ENCODE measurements at places on chromosomes 3 and 15.

- no peak for DNase-seq
Measured at GRCh38 chr3:18988614-18989229, 159.6 kb upstream of the KCNH8 start.

DNA sequence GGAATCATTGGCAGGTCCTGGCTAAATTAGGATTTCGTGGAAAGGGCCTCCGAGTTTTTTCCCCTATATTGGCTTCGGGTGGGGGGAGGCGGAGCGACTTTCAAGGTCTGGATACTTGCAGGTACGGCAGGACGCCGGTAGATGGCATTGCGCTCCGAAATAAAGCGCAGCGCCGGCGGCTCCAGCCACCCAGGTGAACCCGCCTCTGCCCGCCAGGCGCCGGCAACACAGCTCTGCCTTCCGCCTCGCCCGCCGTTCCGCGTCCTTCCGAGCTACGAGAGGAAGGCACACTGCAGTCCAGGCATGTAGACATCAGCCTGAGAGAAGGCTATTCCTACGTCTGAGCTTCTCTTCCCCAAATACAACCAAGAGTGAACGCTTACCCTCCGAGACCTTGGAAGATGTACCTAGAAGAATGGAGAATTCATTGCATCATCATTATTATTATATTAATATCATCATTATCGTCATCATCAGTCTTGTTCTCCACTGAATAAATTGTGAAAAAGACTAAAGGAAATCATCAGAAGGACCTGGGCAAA, 514.1 kb downstream of the MECOM start:
- DNase-seq = peak; percentile 76

DNA sequence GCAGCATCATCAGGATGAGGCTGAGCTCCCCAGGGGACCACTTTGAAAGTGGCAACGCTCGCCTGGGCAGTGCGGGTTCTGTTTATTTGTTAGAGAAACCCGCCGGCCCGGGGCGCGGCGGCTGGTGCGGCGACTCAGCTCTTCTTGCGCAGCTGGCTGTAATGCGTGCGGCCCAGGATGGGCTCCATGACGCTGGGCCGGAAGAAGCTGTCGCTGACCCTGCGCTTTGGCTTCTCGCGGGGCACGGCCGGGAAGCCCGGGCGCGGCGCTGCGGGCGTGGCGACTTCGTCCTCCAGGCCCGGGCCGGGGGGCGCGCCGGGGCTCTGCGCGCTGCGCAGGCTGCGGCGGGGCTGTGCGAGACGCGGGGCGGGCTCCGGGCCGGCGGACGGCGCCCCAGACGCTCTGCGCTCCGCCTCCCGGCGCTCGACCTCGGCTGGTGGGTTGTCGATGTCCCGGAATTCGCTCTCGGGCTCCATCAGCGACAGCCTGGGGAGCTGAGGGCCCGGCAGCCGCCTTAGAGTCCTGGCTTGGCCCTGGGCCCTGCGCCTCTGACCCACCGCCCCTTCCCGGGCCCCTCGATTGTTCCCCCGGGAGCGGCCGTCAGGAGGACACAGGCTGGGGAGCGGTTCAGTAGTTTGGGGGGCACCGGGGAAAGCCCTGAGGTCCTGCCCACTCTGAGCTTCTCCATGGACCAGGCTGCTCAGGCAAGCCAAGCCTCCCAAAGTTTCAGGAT, 10.3 kb upstream of the KIF7 start:
- no peak for DNase-seq

DNA sequence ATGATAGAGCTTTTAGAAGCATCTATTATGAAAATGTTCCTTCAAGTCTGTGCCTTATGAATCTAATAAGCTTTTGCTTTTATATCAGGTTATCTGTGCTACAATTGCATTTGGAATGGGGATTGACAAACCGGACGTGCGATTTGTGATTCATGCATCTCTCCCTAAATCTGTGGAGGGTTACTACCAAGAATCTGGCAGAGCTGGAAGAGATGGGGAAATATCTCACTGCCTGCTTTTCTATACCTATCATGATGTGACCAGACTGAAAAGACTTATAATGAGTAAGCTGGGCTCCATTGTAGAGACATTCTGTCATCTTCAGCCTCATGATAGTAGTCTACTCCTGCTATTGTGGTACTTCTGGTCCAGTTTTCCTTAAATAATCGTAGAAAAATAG, 73.4 kb downstream of the BLM start:
- no peak for DNase-seq

GRCh38 chr15:86267892-86268291, 188.2 kb downstream of the AGBL1 start:
- no peak for DNase-seq

DNA sequence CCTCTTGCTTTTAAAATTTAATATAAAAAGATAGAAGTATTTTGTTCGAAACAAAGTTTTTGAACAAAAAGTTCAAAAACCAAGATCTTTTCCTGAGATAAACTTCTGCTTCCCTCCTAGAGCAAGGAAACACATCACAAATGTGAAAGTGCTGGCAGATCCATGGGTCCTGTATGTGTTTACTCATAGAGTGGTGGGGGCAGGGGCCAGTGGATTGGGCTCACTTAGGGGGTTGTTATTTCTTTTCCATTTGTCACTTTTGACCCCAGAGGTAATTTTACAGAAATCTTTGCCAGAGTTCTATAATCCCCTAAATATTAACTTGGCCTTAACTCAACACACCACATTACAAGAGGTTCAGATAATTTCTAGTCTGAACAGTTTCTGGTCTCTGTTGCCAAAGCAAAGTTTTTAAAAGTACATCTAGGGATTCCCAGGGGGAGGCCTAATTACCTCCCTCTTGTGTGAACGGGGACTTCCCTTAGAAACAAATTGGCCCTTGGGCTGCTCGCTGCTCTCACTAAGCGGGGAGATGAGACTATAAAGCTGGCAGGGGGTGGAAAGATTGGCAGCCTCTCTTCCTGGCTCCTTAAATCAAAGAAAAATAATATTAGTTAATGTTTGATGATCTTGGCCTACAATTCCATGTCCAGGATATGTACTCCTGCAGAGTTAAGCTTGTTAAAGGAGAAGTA, 66.8 kb upstream of the PTX3 start:
- DNase-seq = no peak

DNA sequence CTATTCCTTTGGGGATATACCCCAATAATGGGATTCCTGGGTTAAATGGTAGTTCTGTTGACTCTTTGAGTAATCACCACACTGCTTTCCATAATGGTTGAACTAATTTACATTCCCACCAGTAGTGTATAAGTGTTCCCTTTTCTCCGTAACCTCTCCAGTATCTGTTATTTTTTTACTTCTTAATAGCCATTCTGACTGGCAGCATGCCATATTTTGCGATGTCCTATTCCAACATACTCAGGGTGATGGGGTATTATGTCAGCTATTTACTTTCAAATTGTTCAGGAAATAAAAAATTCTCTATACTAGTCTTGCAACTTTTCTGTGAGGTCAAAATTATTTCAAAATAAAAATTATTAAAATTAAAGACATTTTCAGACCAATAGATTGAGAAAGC, 9.1 kb upstream of the PARP14 start:
- no peak for DNase-seq

DNA sequence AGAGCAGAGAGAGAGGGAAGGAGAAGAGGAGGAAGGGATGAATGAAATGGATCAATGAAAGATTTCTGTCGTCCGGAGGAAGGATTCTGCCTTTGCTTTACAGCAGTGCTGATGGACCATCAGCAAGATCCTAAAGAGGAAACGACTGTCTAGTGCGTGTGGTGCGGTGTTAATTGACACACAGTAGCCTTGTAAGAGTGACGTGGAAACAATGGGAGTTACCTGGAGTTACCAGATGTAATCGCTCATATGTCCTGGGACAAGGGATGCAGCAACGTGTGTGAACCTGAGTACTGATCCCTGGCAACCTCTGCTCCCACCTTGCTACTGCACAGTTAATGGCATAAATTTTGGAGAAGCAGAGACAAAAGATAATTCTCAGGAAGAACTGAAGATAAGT, 62.6 kb upstream of the TPRG1 start:
- DNase-seq = no peak

GRCh38 chr15:43923553-43923952, 96.8 kb downstream of the WDR76 start:
- no peak for DNase-seq

DNA sequence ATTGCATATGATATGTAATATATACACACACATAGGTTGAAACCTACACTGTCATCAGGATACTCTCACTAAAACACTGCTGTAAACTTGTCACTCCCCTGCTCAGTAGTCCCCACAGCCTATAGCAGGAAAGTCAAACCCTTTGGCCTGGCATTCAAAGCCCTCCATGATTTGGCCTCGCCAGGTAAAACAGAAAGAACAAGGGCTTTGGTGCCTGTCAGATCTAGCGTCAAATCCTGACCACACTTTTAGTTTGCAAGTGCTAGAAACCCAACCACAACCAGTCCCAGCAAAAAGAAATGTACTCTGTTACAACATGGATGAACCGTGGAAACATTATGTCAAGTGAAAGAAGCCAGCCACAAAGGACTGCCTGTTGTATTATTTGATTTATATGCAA, 11.4 kb downstream of the CRABP1 start:
- DNase-seq = no peak

Measured in T-helper 2 cell (primary cell).